ENCODE measurements at places on chromosomes 16 and 17.

GRCh38 chr16:10638101-10638500 is 56.6 kb downstream of the TEKT5 start:
- no peak overlapping the region for H3K27ac ChIP-seq
- no peak overlapping the region for H3K4me3 ChIP-seq
- no peaks in the 10 kb centered on the region for H3K4me1 ChIP-seq

DNA sequence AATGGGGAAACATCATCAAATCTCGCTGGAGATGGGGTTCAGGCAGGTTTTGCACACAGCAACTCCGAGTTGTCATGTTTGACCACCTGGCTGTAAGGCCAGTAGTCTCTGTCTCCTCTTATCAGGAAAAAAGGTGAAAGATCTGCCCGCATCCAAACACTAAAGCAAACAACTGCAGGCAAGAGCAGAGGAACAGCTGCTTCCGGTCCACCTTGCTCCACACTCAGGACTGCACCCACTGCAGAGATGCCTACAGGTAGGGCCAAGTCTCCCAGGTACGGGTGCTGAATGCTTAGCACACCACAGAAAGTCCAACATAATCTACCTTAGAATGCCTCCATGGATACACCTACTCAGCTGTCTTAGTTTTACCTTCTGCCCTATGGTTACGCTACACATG is 7.3 kb downstream of the TEX2 start:
- H3K4me1 ChIP-seq = no peaks in the 10 kb centered on the region
- no peak overlapping the region for H3K27ac ChIP-seq
- DNase-seq = no peak
- H3K27me3 ChIP-seq = no peaks in the 10 kb centered on the region
- H3K4me3 ChIP-seq = no peak overlapping the region
- H3K36me3 ChIP-seq = no peaks in the 10 kb centered on the region

DNA sequence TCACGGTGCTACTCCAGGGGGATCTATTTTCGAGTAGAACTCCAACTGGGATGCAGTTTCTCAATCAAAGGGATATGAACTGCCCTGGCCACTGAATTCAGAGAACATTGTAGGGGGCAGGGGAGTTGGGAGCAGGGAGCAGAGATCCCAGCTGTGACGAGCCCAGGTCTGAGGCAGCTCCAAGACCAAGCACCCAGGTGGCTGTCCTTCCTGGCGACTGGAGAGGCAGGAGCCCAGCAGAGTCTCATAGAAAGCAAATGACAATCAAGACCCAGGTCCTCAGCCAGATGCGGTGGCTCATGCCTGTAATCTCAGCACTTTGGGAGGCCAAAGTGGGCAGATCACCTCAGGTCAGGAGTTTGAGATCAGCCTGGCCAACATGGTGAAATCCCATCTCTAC is 60.1 kb downstream of the TK2 start:
- peak; percentile 14 for DNase-seq
- no peaks in the 10 kb centered on the region for H3K36me3 ChIP-seq
- no peaks in the 10 kb centered on the region for H3K27me3 ChIP-seq
- no peaks in the 10 kb centered on the region for H3K4me1 ChIP-seq
- no peak overlapping the region for H3K4me3 ChIP-seq
- H3K27ac ChIP-seq = no peak overlapping the region

DNA sequence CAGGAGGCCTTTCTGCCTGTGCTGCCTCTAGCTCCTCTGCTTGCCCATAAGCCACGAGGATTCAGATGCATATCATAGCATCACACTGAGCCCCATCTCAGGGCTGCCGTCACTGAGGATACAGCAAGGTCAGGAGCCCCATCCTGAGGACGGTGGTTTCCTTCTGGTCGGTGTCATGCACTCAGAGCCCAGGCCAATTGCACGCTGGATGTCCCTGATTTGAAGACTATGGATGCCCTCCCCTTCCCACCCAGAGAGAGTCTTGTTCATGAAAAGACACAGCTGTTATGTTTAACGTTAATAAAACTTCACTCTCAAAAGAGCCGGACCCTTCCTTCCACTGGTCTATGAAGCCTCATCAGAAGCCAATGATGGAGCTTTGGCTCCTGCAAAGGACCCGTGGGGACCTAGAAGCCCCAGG is 19.9 kb downstream of the COTL1 start:
- H3K27ac ChIP-seq = peak overlapping the region; percentile 26
- DNase-seq = peak; percentile 48
- H3K27me3 ChIP-seq = no peaks in the 10 kb centered on the region
- H3K4me1 ChIP-seq = peaks cover 61% of the 10 kb centered on the region

DNA sequence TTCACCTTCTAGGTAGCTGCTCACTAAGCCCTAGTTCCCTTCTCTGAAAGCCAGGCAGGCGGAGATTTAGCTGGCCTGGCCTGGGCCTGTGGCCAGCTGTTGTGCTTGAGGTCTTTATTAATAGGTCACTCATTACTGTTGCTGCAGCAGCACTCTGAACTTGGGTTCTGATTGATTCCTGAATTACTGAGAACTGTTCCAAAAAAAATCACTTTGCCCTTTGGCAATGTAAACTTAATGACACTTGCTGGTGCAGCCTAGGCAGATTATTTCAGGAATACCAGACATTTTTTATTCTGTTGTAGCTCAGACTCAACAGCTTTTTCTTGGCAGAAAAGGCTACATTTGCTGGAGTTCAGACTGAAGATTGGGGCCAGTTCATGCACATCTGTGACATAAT is 2.7 kb downstream of the TOM1L1 start:
- no peak overlapping the region for H3K4me3 ChIP-seq
- no peak for DNase-seq
- peaks cover 12% of the 10 kb centered on the region for H3K4me1 ChIP-seq
- no peak overlapping the region for H3K27ac ChIP-seq

- no peak overlapping the region for H3K27ac ChIP-seq
- no peak for DNase-seq
- H3K36me3 ChIP-seq = peaks cover 81% of the 10 kb centered on the region
- H3K27me3 ChIP-seq = no peaks in the 10 kb centered on the region
Measured at GRCh38 chr17:50380369-50381259, 7.6 kb downstream of the EME1 start.

DNA sequence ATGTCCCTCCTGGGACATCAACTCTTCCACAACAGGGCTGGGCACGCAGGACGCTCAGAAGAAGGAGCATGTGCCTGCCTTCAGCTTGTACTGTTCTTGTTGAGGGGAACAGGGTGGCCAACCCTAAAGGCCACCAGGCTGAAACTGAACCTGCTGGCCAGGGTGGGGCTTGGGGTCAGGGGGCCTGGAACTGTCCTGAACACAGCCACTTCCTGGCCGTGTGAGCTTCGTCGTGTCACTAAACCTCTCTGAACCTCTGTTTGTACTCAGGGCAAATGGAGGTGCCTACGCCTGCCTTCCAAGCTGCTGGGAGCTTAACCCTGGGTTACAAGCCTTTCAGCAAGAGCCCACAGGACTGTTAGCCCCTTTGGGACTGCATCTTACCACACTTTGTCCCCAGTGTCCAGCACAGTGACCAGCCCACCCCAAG is 6.7 kb downstream of the ARHGAP27 start:
- H3K27ac ChIP-seq = no peak overlapping the region
- peaks cover 1% of the 10 kb centered on the region for H3K4me1 ChIP-seq
- H3K27me3 ChIP-seq = peaks cover 31% of the 10 kb centered on the region
- H3K36me3 ChIP-seq = no peaks in the 10 kb centered on the region
- DNase-seq = no peak

GRCh38 chr17:49861150-49861884 is 13.4 kb upstream of the TAC4 start:
- H3K4me1 ChIP-seq = peaks cover 10% of the 10 kb centered on the region
- no peak overlapping the region for H3K27ac ChIP-seq
- DNase-seq = peak; percentile 48
- H3K36me3 ChIP-seq = no peaks in the 10 kb centered on the region

- no peaks in the 10 kb centered on the region for H3K36me3 ChIP-seq
- H3K4me1 ChIP-seq = peaks cover 11% of the 10 kb centered on the region
- no peak overlapping the region for H3K4me3 ChIP-seq
- H3K27me3 ChIP-seq = no peaks in the 10 kb centered on the region
- no peak overlapping the region for H3K27ac ChIP-seq
Measured at GRCh38 chr17:73360961-73361761, 49.4 kb upstream of the CDC42EP4 start.

DNA sequence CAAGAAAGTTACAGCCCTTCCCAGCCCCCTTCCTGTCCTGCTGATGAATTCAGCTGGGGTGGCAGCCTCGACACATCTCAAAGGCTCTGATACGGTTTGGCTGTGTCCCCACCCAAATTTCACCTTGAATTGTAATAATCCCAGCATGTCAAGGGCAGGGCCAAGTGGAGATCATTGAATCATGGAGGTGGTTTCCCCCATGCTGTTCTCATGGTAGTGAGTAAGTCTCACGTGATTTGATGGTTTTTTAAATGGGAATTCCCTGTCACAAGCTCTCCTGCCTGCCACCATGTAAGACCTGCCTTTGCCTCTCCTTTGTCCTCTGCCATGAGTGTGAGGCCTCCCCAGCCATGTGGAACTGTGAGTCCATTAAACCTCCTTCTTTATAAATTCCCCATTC is 163.2 kb upstream of the FOXF1 start:
- H3K27ac ChIP-seq = no peak overlapping the region
- no peaks in the 10 kb centered on the region for H3K27me3 ChIP-seq
- H3K36me3 ChIP-seq = no peaks in the 10 kb centered on the region
- H3K4me1 ChIP-seq = peaks cover 36% of the 10 kb centered on the region
- no peak overlapping the region for H3K4me3 ChIP-seq

DNA sequence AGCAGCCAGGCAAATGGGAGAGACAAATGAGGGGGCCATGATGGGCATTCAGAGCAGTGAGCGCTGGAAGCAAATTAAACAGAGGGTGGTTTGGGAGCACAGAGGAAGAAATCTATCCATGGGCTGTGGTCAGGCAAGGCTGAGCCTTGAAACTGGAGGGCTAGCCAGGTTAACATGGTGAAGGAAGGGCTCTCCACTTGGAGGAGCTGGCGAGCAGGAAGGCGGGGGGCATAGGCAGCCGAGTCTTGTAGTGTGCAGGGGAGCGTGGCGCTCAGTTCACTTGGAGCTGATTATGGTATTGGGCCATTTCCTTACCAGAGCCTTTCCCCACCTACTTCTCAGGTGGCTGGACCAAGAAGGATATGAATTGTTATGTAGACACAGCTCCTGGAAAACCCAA is 189.7 kb downstream of the SNX29 start:
- H3K4me3 ChIP-seq = no peak overlapping the region
- H3K4me1 ChIP-seq = no peaks in the 10 kb centered on the region
- H3K36me3 ChIP-seq = no peaks in the 10 kb centered on the region
- DNase-seq = no peak
- H3K27me3 ChIP-seq = no peaks in the 10 kb centered on the region

DNA sequence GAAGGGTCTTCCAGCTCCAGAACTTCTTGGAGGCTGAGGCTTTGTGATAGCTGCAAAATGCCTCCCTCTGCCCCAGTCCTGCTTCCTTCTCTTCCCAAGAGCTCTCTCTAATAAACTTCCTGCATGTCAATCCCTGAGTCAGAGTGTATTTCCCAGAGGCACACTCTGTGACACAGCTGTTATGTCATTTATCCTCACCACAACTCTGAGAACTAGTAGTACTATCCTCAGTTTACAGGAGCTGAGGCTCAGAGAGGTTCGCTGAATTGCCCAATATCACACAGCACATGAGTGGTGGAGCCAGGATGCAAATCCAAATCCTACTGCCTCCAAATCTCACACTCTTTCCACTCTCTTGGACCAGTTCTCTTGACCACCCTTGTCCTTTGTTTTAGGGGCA is 20.0 kb downstream of the UNC45B start:
- H3K27ac ChIP-seq = no peak overlapping the region
- no peaks in the 10 kb centered on the region for H3K27me3 ChIP-seq
- DNase-seq = no peak
- no peak overlapping the region for H3K4me3 ChIP-seq
- peaks cover 5% of the 10 kb centered on the region for H3K4me1 ChIP-seq

DNA sequence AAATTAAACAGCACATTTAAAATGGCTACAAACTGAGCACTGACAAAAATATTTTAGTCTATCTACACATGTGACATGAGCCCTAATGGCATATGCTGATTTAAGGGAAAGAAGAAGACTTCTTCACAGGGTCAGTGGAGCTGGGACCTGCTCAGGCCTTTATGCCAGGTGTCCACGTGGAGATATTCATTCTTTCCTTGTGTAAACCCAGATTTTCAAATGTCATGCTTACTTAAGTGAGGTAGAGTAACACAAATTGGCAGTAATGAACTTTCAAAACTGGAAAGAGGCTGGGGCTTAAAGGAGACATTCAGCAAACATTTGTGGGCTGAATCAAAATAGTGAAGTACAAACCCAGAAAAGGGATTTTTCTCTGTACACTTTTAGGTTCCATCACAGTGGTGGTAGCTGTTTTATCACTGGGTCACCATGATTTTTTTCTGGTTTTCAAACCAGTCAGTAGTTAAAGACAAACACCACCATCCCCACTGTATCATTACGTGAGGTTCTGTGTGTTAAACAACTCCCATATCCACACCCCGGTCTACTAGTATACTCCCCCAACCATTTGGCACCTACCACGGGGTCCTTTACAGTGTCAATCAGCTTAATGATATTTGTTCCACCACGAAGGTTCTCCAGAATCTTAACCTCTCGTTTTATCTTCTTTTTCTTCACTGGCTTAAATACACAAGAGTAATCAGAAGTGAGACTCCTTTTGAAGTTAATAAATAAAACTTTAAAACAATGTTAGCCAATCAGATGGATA is 11.5 kb downstream of the CSNK2A2 start:
- no peaks in the 10 kb centered on the region for H3K4me1 ChIP-seq
- peaks cover 81% of the 10 kb centered on the region for H3K36me3 ChIP-seq
- no peak overlapping the region for H3K4me3 ChIP-seq
- no peaks in the 10 kb centered on the region for H3K27me3 ChIP-seq
- no peak for DNase-seq

- no peak overlapping the region for H3K27ac ChIP-seq
- DNase-seq = no peak
- no peaks in the 10 kb centered on the region for H3K27me3 ChIP-seq
- peaks cover 96% of the 10 kb centered on the region for H3K36me3 ChIP-seq
- peaks cover 8% of the 10 kb centered on the region for H3K4me1 ChIP-seq
Measured at GRCh38 chr17:28910534-28910933, 7.7 kb upstream of the DHRS13 start.

DNA sequence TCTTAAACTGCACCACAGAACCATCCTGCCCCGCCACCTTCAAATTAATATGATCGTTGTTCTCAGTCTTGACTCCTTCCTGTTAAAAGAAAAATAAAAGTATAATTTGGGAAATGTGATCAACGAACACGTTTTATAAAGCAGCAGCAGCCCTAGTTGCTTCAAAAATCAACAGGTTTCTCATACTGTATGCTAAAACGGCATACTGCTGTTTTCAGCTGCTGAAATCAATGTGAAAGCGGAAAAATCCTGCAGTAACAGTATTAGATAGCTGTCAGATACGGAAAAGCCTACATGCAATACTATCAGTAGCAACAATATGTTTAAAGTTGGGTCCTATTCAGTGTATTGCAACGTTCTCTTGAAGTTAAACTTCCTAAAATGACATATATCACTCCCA is 1.6 kb downstream of the SUMO2 start:
- no peak overlapping the region for H3K27ac ChIP-seq
- H3K36me3 ChIP-seq = peaks cover 62% of the 10 kb centered on the region
- peak overlapping the region; percentile 95 for H3K4me3 ChIP-seq
- H3K4me1 ChIP-seq = peaks cover 13% of the 10 kb centered on the region
- H3K27me3 ChIP-seq = no peaks in the 10 kb centered on the region

GRCh38 chr16:81899601-81900000 is 111.7 kb downstream of the SDR42E1 start:
- H3K27me3 ChIP-seq = no peaks in the 10 kb centered on the region
- H3K4me1 ChIP-seq = no peaks in the 10 kb centered on the region
- H3K27ac ChIP-seq = no peak overlapping the region

Measured in SJSA1 (cell line).